ENCODE measurements at places on chromosomes 6 and 20.

GRCh38 chr20:56422076-56422823 lies 10.2 kb downstream of the CASS4 start:
- no peak for DNase-seq

DNA sequence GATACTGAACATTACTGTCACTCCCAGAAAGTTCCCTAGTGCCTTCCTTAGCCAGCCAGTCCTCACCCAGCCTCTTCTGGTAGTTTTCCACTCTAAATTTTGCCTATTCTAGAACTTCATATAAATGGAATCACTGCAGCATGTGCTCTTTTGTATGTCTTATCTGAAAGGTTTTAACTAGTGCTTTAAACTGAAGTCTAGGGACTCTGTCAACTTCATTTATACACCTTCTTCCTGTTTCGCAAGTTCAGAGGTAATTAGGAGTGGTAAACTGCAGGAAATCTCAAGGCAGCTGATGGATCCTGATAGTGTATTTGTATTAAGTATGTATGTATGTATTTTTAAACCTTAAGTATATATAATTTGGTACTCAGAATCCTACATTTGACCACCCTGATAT lies 94.3 kb downstream of the TCP11 start:
- peak; percentile 12 for DNase-seq

- no peak for DNase-seq
Measured at GRCh38 chr6:54097753-54098152, 13.5 kb upstream of the MLIP start.

- no peak for DNase-seq
Measured at GRCh38 chr6:136012198-136012887, 160.8 kb downstream of the PDE7B start.

DNA sequence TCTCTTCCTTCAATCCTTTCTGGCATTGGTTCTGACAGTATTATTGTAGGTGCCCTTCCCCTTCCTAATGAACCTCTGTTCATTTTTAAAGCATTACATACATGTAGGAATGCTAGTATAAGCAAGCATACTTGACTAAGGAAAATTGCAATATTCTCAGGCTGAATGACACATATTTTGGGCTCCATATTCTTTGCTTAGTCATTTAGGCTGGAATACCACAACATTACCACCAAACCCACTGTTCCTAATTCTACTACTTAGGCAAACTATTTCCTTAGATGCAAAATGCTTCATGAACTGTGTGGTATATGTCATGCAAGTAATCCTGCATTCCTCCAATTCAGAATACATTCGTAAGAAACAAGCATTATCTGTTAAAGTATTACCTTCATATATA lies 113.9 kb downstream of the PRDM1 start:
- no peak for DNase-seq

- peak; percentile 79 for DNase-seq
Measured at GRCh38 chr6:106918115-106918514, 56.4 kb downstream of the CD24 start.

GRCh38 chr6:147881432-147881831 lies 372.9 kb downstream of the SAMD5 start:
- no peak for DNase-seq

GRCh38 chr6:83589076-83589475 lies 76.7 kb downstream of the PRSS35 start:
- no peak for DNase-seq

- DNase-seq = no peak
Measured at GRCh38 chr6:18496462-18496861, 109.3 kb downstream of the RNF144B start.

GRCh38 chr6:44456070-44456965 lies 68.8 kb downstream of the CDC5L start:
- peak; percentile 53 for DNase-seq

- DNase-seq = no peak
Measured at GRCh38 chr6:90131614-90132423, 164.8 kb downstream of the BACH2 start.

- no peak for DNase-seq
Measured at GRCh38 chr6:6932968-6933367, 174.8 kb upstream of the RREB1 start.

Data from NCI-H2171 treated with DMSO at 0.1 percent for 48 hours (cell line).